ENCODE measurements at places on chromosomes 6 and 20.
A peak's percentile ranks its signal among the peaks of the same experiment; 100 is the strongest.

DNA sequence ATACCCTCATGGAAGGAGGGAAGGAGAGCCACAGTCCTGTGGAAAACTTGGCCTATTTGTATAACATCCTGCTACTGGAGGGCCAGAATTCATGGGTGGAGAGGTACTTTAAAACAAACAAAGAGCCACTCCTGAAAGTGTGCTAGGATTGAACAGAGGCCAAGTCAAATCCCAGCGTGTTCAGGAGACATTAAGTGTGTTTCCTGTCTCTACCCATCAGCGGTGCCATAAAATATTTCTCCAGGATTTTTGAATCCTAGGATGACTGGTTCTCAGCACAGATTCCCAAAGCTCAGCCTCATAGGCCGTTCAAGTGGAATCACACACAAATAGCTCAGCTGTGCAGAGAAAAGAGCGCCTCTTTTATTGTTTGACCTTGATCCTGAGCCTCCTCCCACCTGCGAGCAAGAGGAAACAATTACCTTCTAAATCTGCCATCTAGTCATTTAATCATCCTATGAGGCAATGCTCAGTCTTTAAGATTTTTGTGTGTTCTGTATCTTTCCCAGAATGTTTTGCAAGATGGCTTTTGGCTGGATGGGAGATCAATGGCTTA lies 31.8 kb upstream of the RALGAPA2 start:
- DNase-seq = no peak

DNA sequence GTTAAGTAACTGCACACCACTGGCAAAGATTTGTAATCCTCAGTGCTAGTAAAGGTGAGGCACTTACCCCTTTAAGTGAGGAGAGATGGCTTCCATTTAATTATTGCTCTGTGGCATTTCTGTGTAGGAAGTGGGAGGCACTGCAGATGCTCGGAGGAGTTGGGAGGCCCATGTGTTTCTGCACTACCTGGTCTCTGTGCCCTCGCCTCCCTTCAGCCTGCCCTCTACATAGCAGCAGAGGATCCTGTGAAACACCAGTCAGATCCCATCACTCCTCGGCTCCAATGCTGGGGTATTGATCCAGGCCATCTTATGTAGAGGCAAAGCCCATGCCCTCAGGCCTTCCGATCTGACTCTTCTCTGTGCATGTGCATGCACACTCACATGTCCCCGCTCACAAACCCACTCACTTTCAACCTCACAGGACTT lies 67.0 kb downstream of the SLX4IP start:
- peak; percentile 4 for DNase-seq

GRCh38 chr20:44523746-44524145 lies 1.9 kb upstream of the SERINC3 start:
- no peak for DNase-seq

DNA sequence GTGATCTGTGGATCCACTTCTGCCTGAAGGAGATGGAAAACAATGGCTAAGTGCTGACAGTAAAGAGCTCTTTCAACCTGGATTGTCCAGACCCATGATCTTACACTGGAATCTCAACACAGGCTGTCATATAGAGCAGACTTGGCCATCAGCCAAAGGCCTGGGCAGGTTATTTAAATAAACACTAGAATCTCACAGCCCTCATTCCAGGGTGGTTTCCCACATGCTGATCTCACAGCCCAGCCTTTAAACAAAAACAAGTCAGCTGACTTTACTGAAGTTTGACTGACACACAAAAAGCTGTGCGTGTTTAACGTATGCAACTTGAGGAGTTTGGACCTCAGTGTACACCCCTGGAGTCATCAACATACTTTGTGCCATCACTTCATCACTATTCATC lies 28.4 kb downstream of the SYNDIG1 start:
- no peak for DNase-seq

- no peak for DNase-seq
These were observed 199.9 kb downstream of the EPHA7 start for GRCh38 chr6:93219447-93219846.

GRCh38 chr6:92806254-92806653 lies 613.1 kb downstream of the EPHA7 start:
- no peak for DNase-seq

DNA sequence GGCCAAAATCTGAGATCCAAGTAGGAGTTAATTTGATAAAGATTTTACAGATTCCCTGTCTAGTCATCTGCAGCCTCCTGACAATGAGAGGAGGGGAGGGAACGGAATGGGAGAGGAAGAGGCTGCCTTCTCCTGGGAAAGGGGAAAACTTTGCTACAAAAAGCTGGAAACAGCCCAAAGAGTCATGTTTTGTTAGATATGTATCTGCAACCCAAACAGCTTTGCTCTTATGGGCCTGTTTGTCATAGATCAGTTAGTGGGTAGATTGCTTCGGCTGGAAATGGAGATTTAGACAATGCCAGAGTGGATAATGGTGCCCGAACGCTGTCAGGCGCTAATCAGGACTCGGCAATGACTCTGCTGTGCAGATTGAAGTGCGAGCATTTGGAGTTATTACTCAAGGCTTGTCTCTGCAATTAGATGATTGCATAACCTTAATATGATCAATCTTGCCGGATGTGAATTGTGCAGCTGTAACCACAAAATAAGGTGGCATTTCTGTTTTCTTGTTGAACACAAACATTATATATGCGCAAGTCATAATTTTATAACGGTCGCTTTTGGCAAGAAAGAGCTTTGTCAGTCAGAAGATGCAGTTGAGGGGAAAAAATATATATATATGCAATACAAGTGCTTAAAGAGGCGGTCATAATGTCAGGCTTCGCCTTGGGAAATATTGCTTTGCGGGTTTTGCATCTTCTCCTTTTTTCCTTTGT lies 92.4 kb upstream of the MAFB start:
- no peak for DNase-seq

- no peak for DNase-seq
These were observed 36.8 kb downstream of the SSR1 start for GRCh38 chr6:7276199-7276524.

GRCh38 chr6:119511024-119511423 lies 161.5 kb upstream of the MAN1A1 start:
- DNase-seq = no peak

DNA sequence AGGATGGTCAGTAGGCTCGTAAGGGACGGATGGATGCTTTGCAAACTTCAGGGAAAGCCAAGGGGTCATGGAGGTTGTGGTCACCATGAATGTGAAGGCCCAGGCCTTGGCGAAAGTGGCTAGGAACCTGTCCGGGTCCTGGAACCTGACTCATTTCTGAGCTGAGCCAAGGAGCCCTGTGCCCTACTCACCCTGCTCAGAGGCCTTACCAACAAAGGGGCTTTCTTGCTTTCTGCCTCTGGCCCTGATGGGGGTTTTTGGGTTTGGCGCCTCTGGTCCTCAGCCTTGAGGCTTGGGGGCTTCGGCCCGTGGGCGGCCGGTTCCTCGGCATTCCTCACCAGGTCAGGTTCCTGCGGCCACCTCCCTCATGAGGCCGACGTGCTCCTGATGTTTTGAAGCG lies 155.1 kb downstream of the DTNBP1 start:
- DNase-seq = no peak

DNA sequence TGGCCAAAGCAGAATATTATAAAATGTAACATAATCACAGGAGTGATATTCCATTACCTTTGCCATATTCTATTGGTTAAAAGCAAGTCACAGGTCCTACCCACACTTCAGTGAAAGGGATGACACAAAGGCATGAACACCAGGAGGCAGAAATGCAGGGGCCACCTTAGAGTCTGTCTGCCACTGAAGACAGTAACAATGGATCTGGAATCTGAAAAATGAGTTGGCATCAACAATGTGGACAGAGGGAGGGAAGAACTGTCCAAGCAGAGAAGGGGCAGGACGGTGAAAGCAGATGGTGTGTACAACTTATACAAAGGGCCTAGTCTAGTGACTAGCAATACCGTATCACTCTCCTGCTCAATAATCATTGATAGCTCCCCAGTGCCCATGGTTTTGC lies 6.6 kb upstream of the LPIN3 start:
- DNase-seq = no peak

DNA sequence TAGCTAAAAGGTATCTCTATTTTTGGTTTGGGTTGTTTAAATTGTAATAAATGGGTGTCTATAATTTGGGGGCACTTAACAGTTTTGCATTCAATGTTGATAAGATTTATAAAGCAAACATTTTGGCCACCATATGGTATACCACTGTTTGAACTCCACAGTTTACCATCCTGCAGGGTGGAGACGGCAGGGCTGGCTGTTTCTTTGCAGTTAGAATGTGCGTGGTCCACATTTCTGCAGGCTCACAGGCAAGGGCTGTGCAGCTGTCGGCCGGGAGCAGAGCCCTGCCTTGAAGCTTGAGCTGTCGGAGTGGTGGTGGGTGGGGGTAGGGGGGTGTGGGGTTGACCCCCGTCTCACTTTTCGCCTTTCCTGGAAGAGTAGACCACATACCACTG lies 135.9 kb downstream of the CDH4 start:
- DNase-seq = no peak

DNA sequence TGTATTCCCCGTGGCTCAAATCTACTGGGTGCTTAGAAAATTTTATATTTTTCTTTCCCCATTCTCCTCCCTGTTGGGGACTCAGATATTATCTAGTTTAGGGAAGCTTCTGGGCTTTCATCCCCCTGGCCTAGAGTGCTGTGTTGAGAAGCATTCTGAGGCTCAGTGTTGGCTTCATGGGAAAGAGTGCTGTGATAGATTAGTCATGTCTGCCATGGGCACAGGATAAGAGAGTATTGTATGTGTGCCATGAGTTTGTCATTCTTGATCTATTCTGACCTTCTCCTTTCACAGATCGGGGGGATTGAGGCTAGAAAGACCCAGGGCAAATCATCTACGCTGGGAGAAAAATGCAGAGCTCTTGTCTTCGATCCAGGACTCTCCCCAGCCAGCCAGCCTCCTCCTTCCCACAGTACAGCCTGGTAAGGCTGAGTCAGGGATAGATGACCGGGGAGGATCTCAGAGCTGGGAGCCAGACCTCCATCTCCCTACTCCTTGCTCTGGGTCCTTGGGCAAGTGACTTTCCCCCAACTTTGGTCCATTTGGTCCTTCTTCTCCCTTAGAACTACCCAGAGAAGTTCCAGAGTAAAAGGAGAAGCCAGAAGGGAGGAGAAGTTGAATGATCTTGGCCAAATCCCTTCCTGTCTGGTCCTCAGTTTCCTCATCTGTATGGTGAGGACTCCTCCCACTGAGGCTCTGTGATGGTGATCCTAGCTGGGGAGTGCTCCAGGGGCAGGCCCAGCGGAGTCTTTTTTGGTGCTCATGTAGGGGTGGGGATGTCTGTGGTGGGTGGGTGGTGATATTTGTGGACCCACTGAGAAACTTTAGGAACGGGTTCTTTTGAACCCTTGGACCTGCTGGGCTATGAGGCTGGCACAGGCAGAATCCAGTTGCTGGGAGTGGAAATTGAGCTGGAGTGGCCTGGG lies 5.0 kb downstream of the SRC start:
- DNase-seq = no peak

GRCh38 chr20:496126-496696 lies 33.9 kb upstream of the TBC1D20 start:
- no peak for DNase-seq

DNA sequence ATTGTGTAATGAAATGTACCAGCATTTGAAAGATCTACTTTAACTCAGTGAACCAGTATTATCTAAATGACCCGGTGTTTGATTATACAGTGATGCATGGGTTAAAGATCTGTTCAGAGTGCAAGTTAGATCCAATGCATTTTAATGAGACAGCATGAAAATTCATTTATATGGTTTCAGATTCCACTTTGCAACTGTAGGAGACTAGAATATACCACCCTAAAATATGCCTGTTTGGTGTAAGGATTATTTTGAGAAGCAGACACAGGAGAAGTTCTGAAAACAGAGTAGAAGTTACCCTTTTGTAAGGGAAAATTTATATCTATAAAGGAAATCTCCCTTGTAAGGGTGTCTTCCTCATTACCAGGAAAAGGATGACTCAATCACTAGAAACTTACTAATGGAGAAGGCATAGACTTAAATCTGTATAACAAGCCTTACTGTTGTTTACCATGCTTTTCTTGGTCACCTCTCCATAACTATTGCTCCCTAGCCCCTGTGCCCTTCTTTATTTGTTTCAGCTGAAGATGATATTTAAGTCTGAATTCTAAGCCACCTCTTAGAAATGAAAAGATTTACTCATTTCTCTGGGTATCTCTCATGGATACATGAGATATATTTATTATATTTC lies 105.4 kb downstream of the NCOA3 start:
- DNase-seq = no peak

GRCh38 chr6:130859161-130859867 lies 32.1 kb downstream of the SMLR1 start:
- no peak for DNase-seq

DNA sequence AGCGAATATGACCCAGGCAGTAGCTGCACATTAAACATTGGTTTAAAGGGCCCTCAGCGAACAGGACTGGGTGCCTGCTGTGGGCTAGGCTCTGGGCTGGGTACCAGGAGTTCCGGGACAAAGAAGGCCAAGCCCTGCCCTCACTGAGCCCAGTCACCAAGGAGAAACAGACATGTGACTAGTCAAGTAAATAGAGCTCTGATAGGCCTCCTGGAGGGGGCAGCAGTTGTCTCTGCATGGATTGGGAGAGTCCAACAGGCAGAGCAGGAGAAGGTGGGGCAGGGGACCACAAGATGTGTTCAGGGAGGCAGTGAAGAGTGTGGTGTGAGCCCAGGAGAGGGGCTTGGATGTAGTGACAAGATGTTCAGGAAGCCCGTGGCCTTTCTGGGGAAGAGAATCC lies 3.1 kb downstream of the HM13 start:
- DNase-seq = no peak

GRCh38 chr6:147618927-147619326 lies 110.4 kb downstream of the SAMD5 start:
- DNase-seq = no peak

GRCh38 chr20:58692579-58693225 lies at the start of gene NPEPL1:
TSS of gene NPEPL1 (plus strand) at chr20:58692800. CDS start at chr20:58692901, 101 bp downstream.
- peak; percentile 58 for DNase-seq

DNA sequence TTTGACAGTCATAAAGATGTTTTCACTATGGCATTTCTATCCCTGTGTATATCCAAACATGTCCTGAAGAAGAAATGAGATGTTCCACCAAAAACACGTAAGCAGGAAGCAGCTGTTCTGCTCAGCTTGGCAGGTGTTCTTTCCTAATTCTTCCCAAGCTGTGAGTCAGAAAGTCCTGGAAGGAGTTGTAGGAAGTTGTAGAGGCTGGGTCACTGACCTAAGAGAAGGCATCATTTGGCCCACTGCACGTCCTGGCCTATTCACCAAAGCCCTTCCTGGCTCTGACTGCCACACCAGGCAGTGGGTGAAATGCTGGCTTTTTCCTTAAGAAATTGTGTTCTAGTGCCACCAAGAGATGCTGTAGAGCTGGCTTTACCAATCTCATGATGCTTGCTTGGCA lies 40.3 kb downstream of the STX11 start:
- DNase-seq = no peak

DNA sequence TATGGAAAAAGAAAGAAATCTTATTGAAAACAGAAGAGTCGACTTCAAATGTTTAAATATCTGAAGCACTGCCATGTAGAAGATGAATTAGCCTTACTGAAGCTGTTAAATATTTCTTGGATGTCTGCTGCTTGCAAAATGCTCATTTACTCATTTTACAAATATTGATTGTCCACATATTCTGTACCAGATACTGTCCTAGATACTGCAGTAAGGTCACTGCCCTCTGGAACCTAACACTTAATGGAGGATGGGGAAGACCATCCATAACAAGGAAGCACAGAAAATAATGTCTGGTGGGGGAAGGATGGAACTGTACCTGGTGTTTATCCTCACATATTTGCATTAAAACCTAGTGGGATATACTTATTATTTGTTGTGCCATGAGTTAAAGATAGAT lies 99.0 kb downstream of the RCAN2 start:
- DNase-seq = no peak
